NCI-H2171 (cell line): ENCODE measurements at places on chromosomes 2 and 18.
A peak's percentile ranks its signal among the peaks of the same experiment; 100 is the strongest.

DNA sequence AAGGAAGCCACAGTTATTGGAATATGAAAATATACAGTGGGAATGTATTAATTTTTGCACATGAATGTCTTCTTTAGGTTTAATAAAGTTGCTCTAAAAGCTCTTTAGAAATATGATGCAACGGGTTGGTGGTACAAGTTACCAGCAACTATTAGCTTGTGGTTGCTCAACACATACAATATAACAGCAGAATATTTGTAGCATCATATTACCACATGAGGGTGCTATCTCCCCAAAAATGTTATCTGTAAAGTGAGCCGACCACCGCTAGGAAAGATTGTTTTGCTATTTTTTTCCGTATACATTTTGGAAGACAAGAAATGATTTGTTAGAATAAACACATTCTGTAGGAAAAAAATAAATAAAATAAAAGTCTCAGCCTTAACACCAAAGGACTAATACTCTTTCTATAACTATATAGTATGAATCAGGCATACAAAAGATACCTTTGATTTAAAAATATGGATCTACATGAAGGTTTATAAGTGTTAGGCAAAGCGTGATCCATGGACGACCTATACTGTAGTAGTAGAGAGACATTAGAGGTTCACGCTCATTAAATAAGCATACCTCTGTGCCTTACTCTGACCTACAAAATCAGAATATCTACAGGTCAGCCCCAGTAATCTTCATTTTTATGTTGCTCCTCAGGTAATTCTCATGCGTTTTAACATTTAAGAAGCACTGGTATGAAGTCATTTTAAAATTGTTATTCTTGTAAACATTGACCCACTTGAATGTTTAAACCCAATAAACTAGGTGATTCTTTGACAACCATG lies 1110.6 kb upstream of the ACVR2A start:
- DNase-seq, result peak; percentile 63

DNA sequence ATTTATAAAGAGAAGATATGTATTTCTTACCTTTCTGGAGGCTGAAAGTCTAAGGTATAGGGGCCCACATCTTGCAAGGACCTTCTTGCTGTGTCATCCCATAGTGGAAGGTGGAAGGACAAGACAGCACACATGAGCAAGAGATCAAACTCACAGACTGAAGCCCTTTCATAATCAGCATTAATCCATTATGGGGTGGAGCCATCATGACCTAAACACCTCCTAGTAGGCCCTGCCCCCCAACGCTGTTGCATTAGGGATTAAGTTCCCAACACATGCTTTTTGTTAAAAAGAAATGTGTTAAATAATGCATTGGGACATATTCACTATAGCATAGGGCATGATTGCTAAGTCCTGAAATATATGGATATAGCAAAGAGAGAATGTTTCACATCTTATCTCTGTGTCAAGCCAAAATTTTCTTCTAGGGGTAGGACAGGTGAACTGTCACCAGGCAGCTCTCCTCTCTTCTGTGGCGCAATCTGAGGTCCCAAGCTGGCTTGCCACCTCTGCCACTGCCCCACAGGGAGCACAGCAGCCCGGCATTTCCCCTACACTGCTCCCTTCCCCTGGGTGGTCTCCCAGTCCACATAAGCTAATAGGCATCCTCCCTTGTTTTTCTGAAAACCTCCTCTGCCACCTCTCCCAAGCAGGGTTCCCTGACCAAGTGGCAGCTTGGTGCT lies 8.3 kb upstream of the CTIF start:
- DNase-seq, result no peak

DNA sequence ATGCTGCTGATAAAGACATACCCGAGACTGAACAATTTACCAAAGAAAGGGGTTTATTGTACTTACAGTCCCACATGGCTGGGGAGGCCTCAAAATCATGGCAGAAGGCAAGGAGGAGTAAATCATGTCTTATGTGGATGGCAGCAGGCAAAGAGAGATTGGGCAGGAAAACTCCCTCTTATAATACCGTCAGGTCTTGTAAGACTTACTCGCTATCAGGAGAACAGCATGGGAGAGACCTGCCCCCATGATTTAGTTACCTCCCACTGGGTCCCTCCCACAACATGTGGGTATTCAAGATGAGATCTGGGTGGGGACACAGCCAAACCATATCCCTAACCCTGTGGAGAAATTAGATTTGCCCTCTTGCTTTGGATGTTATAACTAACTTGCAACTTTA lies 1068.0 kb upstream of the ZEB2 start:
- DNase-seq, result no peak

DNA sequence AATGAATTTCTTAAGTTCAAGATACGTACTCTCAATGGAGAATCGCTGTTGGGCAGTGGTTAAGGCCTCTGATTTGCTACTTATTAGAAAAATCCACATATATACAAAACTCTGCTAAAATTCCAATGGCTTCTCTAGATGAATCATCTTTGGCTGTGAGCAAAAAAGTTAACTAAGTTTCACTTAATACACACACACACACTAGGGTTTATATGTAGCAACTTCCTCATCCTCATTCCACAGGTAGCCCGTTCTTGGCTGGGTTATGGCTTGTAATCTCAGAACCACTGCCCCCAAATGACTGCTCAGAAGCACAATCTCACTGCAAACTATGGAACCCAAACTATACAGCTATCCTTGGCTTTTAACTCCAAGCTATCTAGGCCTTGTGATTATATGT lies 99.7 kb downstream of the SMAD2 start:
- no peak for DNase-seq

GRCh38 chr2:109372614-109373013 lies 241.2 kb downstream of the SEPTIN10 start:
- no peak for DNase-seq

DNA sequence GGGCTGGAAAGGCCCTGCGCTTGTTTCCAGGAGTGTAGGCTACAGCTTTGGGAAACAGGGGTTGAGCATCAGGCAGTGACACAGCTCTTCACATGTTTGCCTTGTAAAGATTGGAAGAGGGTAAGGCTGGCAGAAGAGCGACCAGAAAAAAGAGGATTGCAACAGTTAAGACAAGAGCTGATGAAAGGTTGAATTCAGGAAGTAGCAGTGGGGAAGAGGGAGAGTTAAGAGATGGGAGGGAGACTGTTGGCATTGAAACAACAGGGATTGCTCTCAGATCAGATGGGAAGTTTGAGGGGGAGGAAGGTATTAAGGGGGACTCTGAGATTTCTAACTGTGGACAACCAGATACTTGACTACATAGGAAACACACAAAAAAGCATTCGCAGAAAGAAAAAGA lies 96.9 kb downstream of the CTAGE1 start:
- DNase-seq, result no peak

GRCh38 chr2:153622285-153622684 lies 143.7 kb upstream of the RPRM start:
- DNase-seq, result no peak

DNA sequence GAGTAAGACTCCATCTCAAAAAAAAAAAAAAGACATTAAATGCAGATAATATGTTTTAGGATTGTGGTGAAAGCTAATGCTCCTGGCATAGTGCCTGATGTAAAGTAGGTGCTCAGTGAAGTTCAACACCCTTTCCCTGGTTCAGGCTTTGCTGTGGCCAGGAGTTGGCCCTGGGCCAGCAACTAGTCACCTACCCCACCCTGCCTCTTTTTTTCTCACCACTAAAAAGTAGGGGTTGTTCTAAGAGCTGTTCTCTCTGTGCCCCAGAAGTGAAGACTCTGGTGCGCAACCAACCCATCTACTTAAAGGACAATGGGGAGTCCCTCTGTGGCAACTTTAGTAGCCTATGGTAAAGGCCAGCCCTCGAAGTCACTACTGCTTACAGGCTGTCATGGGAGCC lies 75.9 kb downstream of the DNMT3A start:
- DNase-seq, result no peak

DNA sequence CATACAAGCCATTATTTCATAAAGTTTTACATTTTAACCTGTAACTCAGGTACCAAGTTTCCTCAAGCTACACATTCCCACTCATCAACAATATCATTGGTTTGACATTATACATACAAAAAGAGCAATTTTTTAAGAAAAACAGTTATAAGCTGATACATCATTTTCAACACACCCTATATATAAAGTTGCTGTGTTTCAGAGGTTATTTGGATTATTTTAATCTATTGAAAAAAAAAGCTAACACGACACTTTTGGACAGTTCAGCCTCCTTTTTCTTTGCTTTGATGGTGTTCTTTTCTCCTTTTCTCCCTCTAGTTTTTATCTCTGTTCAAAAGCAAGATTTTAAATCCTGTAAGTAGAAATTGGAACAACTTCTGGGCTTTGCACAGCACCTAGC lies 175.9 kb upstream of the CREB1 start:
- no peak for DNase-seq

DNA sequence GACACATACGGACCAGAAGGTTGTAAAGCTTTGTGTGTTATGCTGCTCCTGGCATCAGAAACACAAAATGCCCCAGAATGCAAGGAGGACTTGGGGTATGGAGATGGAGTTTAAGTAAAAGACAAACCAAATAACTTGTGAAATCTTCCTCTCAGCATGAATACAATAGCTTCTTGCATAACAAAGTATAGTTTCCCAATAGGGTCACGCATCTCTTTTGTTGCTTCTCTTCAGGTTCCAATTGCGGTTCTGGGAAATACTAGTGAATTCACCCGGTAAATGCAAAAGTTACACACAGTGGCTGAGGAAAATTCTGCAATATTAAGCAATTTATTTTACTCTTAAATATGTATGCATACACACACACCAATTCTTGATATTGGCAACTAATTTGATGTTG lies 339.2 kb upstream of the EPHA4 start:
- DNase-seq, result no peak

GRCh38 chr2:216936954-216937357 lies 77.1 kb upstream of the TNP1 start:
- no peak for DNase-seq

DNA sequence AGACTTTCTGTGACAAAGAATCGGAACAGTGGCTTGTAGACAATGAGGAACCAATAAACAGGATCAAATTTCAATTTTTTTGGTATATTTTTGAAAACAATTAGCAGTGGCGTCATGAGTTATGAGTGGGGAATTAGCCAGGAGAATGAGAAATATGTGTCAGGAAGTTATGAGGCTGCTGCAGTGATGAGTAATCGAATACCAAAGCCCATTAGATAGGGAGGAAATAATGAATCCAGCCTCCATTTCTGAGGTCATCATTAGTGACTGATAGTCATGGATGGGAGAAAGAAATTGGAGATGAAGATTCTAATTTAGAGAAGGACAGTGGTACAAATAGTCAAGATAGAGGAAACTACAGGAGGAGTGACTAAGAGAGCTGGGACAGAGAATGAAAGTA lies 673.1 kb upstream of the VRK2 start:
- DNase-seq, result no peak

DNA sequence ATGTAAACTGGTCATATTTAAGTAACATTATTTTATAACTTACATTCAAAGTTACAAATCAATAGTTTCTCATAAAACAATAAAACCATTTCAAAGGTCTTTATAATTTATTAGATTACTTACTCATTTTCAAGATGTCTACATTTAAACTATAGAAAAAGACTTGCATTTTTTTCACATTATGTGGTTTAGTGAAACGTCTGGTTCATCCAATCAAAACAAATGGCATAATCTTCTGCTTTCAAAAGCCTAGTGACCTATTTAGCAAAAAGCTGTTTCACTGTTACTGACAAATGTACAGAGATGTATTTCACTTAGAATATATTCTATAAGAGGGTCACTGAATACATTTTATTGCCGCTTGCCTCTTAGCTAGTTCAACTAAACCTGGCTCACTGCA lies 49.3 kb upstream of the MCM6 start:
- no peak for DNase-seq

- no peak for DNase-seq
Observed at GRCh38 chr2:167729911-167730310, 517.5 kb downstream of the STK39 start.

- no peak for DNase-seq
Observed at GRCh38 chr18:60541661-60542060, 169.1 kb upstream of the MC4R start.

GRCh38 chr2:54465143-54465542 lies 9.0 kb downstream of the SPTBN1 start:
- DNase-seq, result no peak

DNA sequence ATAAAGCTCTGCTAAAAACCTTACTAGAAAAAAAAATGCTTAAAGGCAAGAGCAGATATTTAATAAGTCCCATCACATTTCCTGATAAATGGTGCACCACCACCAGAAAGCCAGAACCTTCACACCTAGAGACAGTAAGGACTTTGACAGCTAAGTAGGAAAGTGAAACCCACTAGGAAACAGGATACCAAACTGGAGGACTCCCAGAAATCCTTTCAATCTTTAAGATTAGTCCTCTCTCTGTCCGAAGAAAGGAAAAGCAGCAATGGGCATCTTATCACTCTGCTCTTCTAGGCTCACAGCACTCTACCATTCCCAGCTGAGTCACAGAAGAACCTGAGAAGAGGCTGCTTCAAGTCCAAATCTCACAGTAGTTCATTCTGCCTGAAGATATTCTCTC lies 3.7 kb downstream of the DYM start:
- no peak for DNase-seq

- DNase-seq, result no peak
Observed at GRCh38 chr2:178924817-178925216, 117.6 kb upstream of the TTN start.

DNA sequence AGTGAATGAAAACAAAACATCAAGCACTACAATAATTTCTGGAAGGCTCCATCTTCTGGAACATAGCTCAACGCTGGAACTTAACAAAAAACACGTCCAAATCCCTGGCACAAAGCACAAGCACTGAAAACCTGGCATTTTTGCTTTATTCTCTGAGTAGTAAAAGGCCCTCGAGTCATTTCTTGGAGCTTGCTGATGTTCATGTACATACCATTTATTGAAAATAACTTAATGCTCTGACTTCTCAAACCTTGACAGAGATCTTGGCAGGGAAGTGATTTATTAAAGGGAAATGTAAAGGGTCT lies 76.5 kb upstream of the STK17B start:
- DNase-seq, result no peak

DNA sequence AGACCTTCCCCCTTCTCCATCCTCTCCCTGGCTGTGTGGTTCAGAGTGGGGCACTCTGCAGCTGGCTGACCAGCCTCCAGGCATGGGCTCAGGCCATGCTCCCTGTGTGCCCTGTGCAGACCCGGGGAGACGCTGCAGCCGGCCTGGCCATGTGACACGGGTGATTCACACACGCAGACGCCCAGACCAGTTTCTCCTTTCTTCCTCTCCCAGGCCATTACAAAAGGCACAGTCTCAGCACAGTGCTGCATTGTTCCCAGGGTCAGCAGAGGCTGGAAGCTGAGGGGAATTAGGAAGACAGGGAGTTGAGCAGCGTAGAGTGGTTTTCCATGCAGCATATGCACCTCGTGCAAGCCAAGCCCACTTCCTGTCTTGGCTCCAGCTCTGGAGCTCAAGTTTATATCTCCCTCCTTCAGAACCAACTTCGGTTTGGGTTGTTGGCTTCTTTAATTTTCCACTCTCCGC lies 288.5 kb downstream of the TNS1 start:
- no peak for DNase-seq

- DNase-seq, result no peak
Observed at GRCh38 chr18:63206433-63207142, 113.0 kb downstream of the BCL2 start.

GRCh38 chr2:86006524-86006923 lies 99.2 kb downstream of the POLR1A start:
- DNase-seq, result no peak

- no peak for DNase-seq
Observed at GRCh38 chr2:218230882-218231281, 13.9 kb downstream of the ARPC2 start.
